Aorta (tissue), 5 donors: ENCODE measurements at places on chromosomes 3 and 15. TPM values are rescaled to one million over a fixed set of nuclear protein-coding genes. Genes with fewer than 3 reads are reported as not detected.

- no peaks in the 10 kb centered on the region for H3K4me1 ChIP-seq
- H3K27me3 ChIP-seq: no peaks in the 10 kb centered on the region
- H3K27ac ChIP-seq: peak overlapping the region; percentile 38
- H3K4me3 ChIP-seq: no peak overlapping the region
- no peaks in the 10 kb centered on the region for H3K36me3 ChIP-seq
Measured at GRCh38 chr15:99442252-99442897, 123.4 kb upstream of the MEF2A start.

- no peak overlapping the region for H3K27ac ChIP-seq
- DNase-seq: no peak
- no peaks in the 10 kb centered on the region for H3K36me3 ChIP-seq
- H3K27me3 ChIP-seq: peaks cover 1% of the 10 kb centered on the region
- no peaks in the 10 kb centered on the region for H3K4me1 ChIP-seq
- no peak overlapping the region for H3K4me3 ChIP-seq
Measured at GRCh38 chr3:114272271-114272670, 21.6 kb upstream of the TIGIT start.

- H3K27ac ChIP-seq: no peak overlapping the region
- no peaks in the 10 kb centered on the region for H3K36me3 ChIP-seq
- no peaks in the 10 kb centered on the region for H3K27me3 ChIP-seq
Measured at GRCh38 chr15:94858449-94858848, 627.1 kb downstream of the MCTP2 start.

DNA sequence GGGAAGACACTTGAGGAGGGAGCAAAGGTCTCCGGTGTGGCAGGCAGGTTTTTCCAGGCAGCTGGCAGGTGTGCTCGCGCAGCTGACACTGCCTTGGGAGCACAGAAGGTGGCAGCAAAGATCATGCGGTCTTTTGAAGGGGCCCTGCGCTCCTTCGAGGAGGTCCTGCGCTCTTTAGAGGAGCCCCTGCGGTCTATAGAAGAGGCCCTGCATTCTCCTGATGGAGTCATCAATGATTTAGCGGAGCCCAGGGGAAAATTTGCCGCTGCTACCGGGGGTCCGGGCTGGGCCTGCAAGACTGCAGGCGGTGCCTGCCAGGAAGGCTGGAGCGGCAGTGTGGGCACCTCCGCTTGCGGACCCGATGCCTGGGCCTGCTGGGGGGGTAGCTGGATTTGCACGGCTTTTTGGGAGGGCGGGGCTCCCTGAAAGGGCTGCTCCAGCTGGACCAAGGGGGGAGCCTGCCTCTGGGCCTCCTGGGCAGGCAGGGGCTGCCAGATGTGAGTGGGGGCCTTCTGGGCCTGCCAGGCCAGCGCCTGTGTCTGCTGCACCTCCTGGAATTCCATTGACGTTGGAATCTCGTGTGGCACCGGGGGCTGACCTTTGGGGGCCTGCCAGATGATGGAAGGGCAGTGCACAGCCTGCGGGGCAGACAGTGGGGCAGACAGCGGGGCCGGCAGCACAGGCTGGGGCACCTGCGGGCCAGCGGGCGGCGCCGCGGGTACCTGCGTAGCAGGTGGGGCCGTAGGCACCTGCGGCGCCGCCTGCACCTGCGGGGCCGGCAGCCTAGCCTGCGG, 2.1 kb downstream of the MAGEL2 start:
- no peak overlapping the region for H3K27ac ChIP-seq
- H3K27me3 ChIP-seq: no peaks in the 10 kb centered on the region
- no peak overlapping the region for H3K4me3 ChIP-seq

DNA sequence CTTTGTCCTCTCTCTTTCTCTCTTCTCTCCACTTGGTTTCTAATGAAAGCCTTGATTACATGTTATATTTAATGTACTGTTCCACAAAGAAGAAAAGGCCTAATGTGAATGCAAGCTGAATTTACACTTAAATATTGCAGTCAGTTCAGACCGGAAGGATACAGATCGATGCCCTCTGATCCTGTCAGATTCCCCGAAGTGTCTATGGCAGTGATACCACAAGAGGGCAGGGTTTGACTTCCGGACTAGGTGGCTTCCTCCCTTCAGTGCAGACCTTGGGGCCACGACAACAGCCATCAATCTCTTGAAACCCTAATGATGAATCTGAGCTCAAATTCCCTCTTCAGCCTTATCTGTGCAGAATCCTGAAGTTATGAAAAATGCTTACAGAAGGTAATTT, 29.5 kb downstream of the AGTR1 start:
- H3K4me1 ChIP-seq: no peaks in the 10 kb centered on the region
- H3K27me3 ChIP-seq: no peaks in the 10 kb centered on the region
- no peak for DNase-seq
- no peak overlapping the region for H3K4me3 ChIP-seq
- H3K27ac ChIP-seq: no peak overlapping the region
- H3K36me3 ChIP-seq: no peaks in the 10 kb centered on the region

The RGMA gene
- 25.3 TPM for total RNA-seq

- no peak for DNase-seq
- no peaks in the 10 kb centered on the region for H3K27me3 ChIP-seq
- H3K4me3 ChIP-seq: no peak overlapping the region
- H3K4me1 ChIP-seq: no peaks in the 10 kb centered on the region
Measured at GRCh38 chr15:87354661-87355410, 901.7 kb downstream of the NTRK3 start.

- H3K36me3 ChIP-seq: no peaks in the 10 kb centered on the region
- H3K27ac ChIP-seq: no peak overlapping the region
- no peaks in the 10 kb centered on the region for H3K4me1 ChIP-seq
- H3K4me3 ChIP-seq: no peak overlapping the region
Measured at GRCh38 chr3:196996454-196997265, 28.0 kb upstream of the PIGZ start.

- H3K36me3 ChIP-seq: no peaks in the 10 kb centered on the region
- H3K27ac ChIP-seq: no peak overlapping the region
- no peaks in the 10 kb centered on the region for H3K27me3 ChIP-seq
Measured at GRCh38 chr3:171813897-171814460, 3.7 kb upstream of the PLD1 start.

The MED12L gene
- total RNA-seq: 2.3 TPM

DNA sequence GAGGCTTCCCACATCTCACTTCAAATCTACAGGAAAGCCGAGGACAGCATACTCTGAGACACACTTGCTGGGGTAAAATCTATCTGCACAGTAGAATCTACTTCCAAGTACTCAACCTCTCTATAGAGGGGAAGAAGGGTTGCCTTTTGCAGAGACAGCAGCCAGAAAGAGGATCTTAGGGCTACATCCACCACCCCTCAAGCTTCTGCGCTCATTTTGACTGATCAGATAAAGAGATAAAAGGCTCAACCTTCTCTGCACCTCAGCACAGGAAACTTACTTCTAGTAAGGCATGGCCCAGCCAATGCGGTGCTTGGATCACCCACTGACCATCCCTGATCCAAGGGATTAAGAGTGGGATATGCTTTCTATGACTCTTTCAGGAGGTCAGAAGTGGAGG, 6.9 kb upstream of the SLC9A9 start:
- no peaks in the 10 kb centered on the region for H3K36me3 ChIP-seq
- no peak for DNase-seq
- no peak overlapping the region for H3K27ac ChIP-seq
- H3K4me1 ChIP-seq: no peaks in the 10 kb centered on the region
